WTC11 (cell line): ENCODE measurements at places on chromosomes 5 and 9. TPM values are rescaled to one million over a fixed set of nuclear protein-coding genes. Genes with fewer than 3 reads are reported as not detected.

Gene ADAMTS12
- total RNA-seq, result 10.2 to 13.5 TPM (median 11.5 TPM) in 3 replicates

DNA sequence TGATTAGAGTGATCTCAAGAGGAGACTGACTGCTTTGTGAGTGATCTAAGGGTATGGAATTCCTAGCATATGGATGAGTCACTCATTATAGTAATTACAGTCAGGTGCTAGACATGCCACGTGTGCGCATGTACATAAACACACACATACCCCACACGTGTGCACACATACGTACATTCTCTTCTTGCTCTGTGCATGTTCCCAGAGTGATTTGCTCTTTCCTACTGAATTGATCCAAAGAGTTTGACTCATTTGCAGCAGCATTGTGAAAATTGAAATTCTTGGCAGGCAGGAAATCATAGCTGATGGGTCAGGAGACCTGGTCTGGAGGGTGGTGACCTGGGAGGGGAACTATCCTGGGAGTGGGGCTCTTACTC, 63.8 kb downstream of the ANGPTL2 start:
- no peak overlapping the region for H3K4me3 ChIP-seq
- no peaks in the 10 kb centered on the region for H3K36me3 ChIP-seq
- no peaks in the 10 kb centered on the region for H3K27me3 ChIP-seq

- H3K27me3 ChIP-seq, result no peaks in the 10 kb centered on the region
- no peak overlapping the region for H3K4me3 ChIP-seq
- no peak overlapping the region for H3K27ac ChIP-seq
- no peak for DNase-seq
Observed at GRCh38 chr5:108321341-108321740, 60.6 kb downstream of the FBXL17 start.

Gene MCIDAS
- total RNA-seq, result 0.20 TPM in 1 of 3 replicates, not detected in the others

DNA sequence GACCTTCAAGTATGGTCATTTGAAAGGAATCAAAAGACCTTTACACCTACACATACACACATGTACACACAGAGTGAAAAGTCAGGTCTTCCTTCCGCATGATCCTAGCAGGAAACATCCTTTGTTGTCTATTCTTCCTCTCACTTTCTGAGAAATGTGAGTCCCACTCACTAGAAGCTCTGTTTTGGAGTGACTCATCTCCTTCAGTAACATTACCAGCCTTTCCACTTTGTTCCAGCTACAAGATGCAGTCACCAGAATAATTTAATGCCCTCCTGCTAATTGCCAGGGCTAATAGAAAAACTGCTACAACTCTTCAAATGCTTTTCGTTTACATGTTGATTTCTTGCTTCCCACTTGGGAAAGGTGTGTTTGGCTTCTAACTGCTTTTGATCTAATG, 417.3 kb downstream of the RASEF start:
- DNase-seq, result no peak
- no peaks in the 10 kb centered on the region for H3K27me3 ChIP-seq
- no peak overlapping the region for H3K27ac ChIP-seq
- peaks cover 6% of the 10 kb centered on the region for H3K4me1 ChIP-seq

Gene CEMIP2
- 40.5 to 43.2 TPM (median 40.6 TPM) in 3 replicates for total RNA-seq

- no peaks in the 10 kb centered on the region for H3K36me3 ChIP-seq
- H3K27ac ChIP-seq, result no peak overlapping the region
- peaks cover 10% of the 10 kb centered on the region for H3K4me1 ChIP-seq
- no peak overlapping the region for H3K4me3 ChIP-seq
- no peak for DNase-seq
Observed at GRCh38 chr5:67021521-67021920, 175.1 kb downstream of the CD180 start.

- H3K4me3 ChIP-seq, result no peak overlapping the region
- H3K4me1 ChIP-seq, result no peaks in the 10 kb centered on the region
Observed at GRCh38 chr5:65157906-65158603, 323.7 kb downstream of the ADAMTS6 start.

DNA sequence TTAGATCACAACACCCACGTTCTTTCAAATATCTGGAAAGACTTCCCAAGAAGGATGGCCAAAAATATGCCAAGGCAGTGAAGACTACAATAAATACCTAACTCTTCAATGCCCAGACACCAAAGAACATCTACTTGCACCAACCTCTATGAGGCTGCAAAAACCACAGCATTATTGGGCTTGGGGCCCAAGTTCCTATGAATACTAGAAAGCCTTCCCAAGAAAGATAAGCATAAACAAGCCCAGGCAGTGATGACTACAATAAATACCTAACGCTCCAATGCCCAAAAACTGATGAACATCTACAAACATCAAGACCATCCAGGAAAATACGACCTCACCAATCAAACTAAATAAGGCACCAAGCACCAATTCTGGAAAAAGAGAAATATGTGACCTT, 41.3 kb downstream of the AP3B1 start:
- H3K36me3 ChIP-seq, result peaks cover 9% of the 10 kb centered on the region
- H3K4me1 ChIP-seq, result no peaks in the 10 kb centered on the region
- DNase-seq, result no peak
- no peaks in the 10 kb centered on the region for H3K27me3 ChIP-seq

GRCh38 chr5:139064613-139065012, 133.6 kb downstream of the SIL1 start:
- no peaks in the 10 kb centered on the region for H3K36me3 ChIP-seq
- H3K27ac ChIP-seq, result no peak overlapping the region
- H3K4me1 ChIP-seq, result peaks cover 22% of the 10 kb centered on the region
- DNase-seq, result no peak
- no peak overlapping the region for H3K4me3 ChIP-seq
- H3K27me3 ChIP-seq, result no peaks in the 10 kb centered on the region

- peaks cover 39% of the 10 kb centered on the region for H3K4me1 ChIP-seq
- no peak overlapping the region for H3K27ac ChIP-seq
- peaks cover 2% of the 10 kb centered on the region; the same call in 1 of the 2 replicates for H3K27me3 ChIP-seq
Observed at GRCh38 chr9:69818750-69819345, 1.8 kb upstream of the CFAP95 start.

- H3K4me3 ChIP-seq, result peak overlapping the region; percentile 82
- peaks cover 11% of the 10 kb centered on the region for H3K27me3 ChIP-seq
- H3K36me3 ChIP-seq, result no peaks in the 10 kb centered on the region
- H3K4me1 ChIP-seq, result peaks cover 20% of the 10 kb centered on the region
- H3K27ac ChIP-seq, result peak overlapping the region; percentile 43
- DNase-seq, result peak; percentile 85
Observed at GRCh38 chr9:34612788-34613390, 992 bp upstream of the RPP25L start.

DNA sequence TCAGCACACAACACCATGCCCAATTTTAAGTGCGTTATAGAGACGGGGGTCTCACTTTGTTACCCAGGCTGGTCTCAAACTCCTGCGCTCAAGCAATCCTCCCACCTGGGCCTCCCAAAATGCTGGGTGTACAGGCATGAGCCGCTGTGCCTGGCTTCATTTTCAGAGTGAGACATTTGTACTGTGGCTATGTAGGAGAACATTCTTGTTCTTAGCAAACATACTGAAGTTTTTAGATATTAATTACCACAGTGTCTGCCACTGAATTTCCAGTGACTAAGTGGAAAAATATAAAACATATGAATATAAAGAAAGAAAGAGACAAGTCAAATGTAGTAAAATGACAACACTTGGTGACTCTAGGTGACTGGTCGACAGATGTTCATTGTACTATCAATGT, 20.9 kb downstream of the BTNL9 start:
- DNase-seq, result no peak
- no peak overlapping the region for H3K4me3 ChIP-seq
- peaks cover 83% of the 10 kb centered on the region for H3K27me3 ChIP-seq
- peaks cover 18% of the 10 kb centered on the region for H3K4me1 ChIP-seq
- H3K36me3 ChIP-seq, result no peaks in the 10 kb centered on the region

- no peak for DNase-seq
- no peak overlapping the region for H3K4me3 ChIP-seq
- no peaks in the 10 kb centered on the region for H3K36me3 ChIP-seq
- H3K27me3 ChIP-seq, result no peaks in the 10 kb centered on the region; the same call in 1 of the 2 replicates
Observed at GRCh38 chr5:100026606-100027005, 508.6 kb upstream of the FAM174A start.

Gene MYOZ3
- total RNA-seq, result 11.6 to 14.5 TPM (median 13.7 TPM) in 3 replicates

DNA sequence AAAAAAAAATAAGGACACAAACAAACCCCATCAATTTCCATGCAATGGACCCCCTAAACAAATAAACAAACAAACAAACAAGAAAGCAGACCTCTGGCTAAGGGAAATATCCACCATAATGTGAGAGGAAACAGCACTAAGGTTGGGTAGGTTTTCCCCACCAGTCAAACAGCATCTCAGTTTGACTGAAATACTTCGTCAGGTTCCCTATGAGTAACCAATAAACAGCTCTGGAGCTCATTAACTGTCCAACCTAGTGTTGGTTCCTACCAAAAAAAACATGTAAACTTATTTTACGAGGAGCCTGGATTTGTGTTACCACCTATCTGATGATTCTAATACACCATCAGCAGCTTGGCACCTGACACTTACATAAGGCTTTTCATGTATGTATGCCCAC, 198.5 kb upstream of the TARS1 start:
- no peak overlapping the region for H3K4me3 ChIP-seq
- no peaks in the 10 kb centered on the region for H3K36me3 ChIP-seq
- DNase-seq, result no peak
- H3K27me3 ChIP-seq, result no peaks in the 10 kb centered on the region

Gene LCN6
- not detected in 3 replicates for total RNA-seq

GRCh38 chr5:147551677-147552076, 41.8 kb upstream of the DPYSL3 start:
- no peak overlapping the region for H3K27ac ChIP-seq
- peaks cover 24% of the 10 kb centered on the region for H3K4me1 ChIP-seq
- no peaks in the 10 kb centered on the region for H3K27me3 ChIP-seq
- H3K4me3 ChIP-seq, result no peak overlapping the region
- H3K36me3 ChIP-seq, result peaks cover 3% of the 10 kb centered on the region; the same call in 1 of the 2 replicates

DNA sequence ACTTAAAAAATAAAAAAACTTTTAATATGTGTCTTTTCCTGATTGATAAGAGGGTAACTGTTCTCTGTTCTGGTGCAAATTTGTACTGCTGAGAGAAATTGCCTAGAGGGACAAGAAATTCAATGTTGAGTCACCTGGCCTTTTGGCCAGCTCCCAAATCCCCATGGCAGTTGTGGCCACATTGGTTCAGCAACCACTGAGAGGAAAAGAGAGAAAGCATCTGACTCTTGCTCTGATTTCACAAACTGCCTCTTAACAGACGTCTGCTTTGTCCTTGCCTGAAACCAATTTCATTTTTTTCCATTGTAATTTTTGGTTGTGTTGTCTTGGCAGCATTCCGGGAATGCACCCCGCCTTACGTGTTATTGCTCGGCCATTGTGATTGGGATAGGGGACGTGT, 42.4 kb downstream of the NTRK2 start:
- no peaks in the 10 kb centered on the region for H3K36me3 ChIP-seq
- H3K27me3 ChIP-seq, result peaks cover 9% of the 10 kb centered on the region
- peaks cover 43% of the 10 kb centered on the region for H3K4me1 ChIP-seq
- H3K4me3 ChIP-seq, result no peak overlapping the region

Gene NDUFAF2
- total RNA-seq, result 39.1 to 45.9 TPM (median 42.0 TPM) in 3 replicates

Gene RPL12
- 1,902 to 2,162 TPM (median 2,101 TPM) in 3 replicates for total RNA-seq

Gene BASP1
- total RNA-seq, result 108 to 123 TPM (median 119 TPM) in 3 replicates

Gene RGS7BP
- total RNA-seq, result 1.7 to 5.1 TPM (median 3.4 TPM) in 3 replicates

GRCh38 chr9:105064248-105065097, 136.5 kb upstream of the ABCA1 start:
- peaks cover 8% of the 10 kb centered on the region for H3K4me1 ChIP-seq
- peaks cover 2% of the 10 kb centered on the region; the same call in 1 of the 2 replicates for H3K36me3 ChIP-seq
- no peak overlapping the region for H3K27ac ChIP-seq
- H3K4me3 ChIP-seq, result no peak overlapping the region
